ENCODE measurements at places on chromosomes 6 and 20.

DNA sequence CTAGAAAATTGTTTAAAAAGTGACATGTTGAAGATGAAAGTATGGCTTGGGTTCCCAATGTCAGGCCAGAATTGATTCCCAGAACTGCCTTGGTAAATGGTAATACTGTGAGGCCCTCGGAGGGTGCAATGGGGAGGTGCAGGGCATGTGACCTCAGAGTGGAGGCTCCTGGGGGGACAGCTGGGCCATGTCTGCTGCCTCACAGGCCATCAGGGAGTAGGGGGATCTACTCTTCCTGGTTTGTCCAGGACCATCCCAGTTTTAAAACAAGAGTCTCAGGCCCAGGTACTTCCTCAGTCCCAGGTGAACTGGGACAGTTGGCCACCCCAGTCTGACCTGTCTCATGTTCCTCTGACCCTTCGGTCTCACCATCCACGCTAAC is 55.3 kb upstream of the SNX9 start:
- no peak for DNase-seq

- DNase-seq: no peak
Measured at GRCh38 chr6:130893277-130893676, 66.1 kb downstream of the SMLR1 start.

GRCh38 chr20:48159145-48160008 is 374.1 kb upstream of the SULF2 start:
- no peak for DNase-seq

DNA sequence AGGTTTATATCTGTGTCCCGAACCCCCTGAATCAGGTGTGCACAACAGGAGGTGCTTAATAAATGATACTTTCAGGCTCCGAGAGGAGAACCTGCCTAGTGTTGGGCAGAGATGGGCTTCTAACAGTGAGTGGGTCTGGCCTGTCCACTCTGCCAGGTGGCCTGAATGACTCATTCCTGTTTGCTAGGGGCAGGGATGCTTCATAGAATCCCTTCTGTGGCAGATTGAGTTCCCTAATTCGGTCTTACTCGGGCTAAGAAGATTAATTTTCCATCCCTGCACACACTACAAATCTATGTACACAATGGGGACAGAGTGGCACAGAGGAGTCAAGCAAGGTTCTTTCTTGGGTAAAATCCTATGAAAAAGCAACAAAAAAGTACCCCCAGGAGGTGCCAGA is 19.8 kb downstream of the SDC4 start:
- no peak for DNase-seq

DNA sequence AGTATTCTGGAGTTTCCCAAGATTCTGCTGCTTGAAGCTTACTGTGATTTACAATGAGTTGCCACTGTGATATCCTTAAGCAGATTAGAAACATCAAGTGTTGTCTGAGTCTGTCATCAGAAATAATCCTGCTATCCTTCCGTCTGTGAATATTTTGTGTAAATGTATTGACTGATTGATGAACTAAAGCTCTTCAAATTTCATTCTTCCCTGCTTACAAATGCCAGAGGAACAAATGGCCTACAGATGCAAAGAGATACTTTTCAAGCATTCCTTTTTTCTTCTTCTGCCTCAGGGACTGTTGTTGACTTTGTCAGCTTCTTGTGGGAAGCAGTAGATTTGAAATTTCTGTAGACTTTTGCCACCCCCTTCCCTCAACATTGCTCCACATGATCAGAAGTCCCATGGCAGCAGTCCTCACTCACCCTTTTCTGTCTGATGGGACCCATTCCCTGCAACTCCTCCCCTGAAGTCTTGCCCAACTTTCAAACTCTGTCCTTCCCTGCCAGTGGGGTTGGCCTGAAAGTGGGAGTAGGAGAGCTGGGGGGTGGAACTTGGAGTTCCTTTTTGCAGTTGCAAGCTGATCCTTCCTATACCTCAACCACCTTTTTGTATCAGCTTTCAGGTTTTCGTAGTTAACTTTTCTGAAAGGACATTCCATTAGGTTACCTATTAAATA is 38.5 kb upstream of the MLIP start:
- DNase-seq: no peak

GRCh38 chr6:51541847-51542246 is 545.6 kb downstream of the PKHD1 start:
- peak; percentile 35 for DNase-seq

All from OCI-M1 (cell line).